ENCODE measurements at places on chromosomes 4 and X.

GRCh38 chr4:5448221-5448620 lies 260.1 kb downstream of the EVC2 start:
- no peak for DNase-seq

GRCh38 chr4:26343038-26343398 lies 22.2 kb downstream of the RBPJ start:
- no peak for DNase-seq

- no peak for DNase-seq
These were observed 110.0 kb downstream of the SOWAHB start for GRCh38 chr4:76787898-76788297.

GRCh38 chr4:174265916-174266315 lies 17.6 kb downstream of the FBXO8 start:
- DNase-seq, result no peak

DNA sequence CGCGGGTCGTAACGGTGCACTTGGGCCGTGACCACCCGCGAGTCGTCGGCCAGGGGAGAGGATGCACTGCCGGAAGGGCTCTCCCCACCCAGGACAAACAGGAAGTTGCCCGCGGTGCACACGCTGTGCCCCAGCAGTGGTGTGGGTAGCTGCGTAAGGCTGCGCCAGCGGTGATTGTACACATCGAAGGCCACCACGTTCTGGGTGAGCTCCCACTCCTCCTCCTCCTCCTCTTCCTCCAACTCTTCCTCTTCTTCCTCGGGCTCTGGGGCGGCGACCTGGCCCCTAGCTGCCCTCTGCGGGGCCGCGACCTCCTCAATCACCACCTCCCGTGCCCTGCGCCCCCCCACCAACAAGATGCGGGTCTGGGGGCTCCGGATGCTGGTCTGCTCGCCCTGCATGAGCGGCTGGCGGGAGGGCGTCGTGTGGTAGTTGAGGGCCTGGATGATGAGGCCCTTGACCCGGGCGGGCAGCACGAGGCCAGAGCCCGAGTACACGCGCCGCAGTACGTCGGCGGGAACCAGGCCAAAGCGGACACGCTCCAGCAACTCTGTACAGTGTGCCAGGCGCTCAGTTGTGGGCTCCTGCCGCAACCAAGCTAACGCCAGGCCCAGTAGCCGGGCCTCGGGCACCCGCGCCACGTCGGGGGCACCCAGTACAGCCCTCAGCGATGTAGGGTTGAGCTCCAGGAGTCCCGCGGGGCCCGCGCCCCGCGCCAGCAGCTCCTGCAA lies 1.4 kb downstream of the KLHL34 start:
- no peak for DNase-seq

DNA sequence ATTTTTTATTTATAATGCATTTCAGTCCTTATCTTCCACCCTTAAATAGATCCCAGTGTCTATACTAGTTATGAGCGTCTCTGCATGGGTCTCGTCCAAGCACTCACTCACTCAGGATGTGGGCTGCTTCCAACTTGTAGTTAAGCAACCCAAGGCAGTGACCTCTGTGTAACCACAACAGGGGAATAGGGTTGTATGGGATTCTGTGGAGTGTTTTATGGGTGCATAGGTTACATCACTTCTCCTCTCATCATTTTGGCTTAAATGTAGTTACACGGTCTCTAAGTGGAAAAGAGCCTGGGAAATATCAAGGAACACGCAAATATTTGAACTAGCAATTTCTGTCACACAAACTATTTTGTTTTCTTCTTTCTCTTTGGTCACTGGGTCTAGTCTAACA lies 931.0 kb downstream of the STIM2 start:
- no peak for DNase-seq

DNA sequence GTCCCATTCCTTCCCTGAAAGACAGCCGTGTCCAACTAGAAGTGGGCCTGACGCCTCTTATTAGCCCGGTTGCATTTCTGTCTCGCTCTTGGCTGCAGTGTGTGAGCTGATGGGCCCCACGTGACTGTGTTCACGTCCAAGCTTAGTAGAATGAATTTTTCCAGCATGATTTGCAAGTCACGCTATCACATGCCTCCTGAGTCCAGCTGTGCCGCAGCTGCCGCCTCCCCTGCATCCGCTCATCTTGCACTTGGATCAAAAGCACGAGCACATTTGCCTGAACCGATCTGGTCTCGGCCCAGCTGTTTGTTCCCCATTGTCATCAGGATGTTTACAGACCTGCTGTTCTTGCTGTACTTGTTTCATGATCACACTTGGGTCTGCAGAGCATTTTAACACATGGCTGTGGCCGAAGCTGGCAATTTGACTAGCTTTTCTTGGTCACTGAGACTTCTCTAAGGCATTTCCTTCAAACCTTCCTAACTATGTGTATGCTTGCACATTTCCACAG lies 126.5 kb downstream of the KIT start:
- DNase-seq, result no peak

- no peak for DNase-seq
These were observed 36.5 kb downstream of the HERC3 start for GRCh38 chr4:88628746-88629145.

- DNase-seq, result no peak
These were observed 95.2 kb upstream of the ANK2 start for GRCh38 chr4:112954286-112954685.

GRCh38 chr4:174314274-174314673 lies 30.6 kb downstream of the CEP44 start:
- no peak for DNase-seq

- DNase-seq, result no peak
These were observed 23.3 kb upstream of the MGST2 start for GRCh38 chr4:139642364-139642763.

GRCh38 chr4:141124224-141124623 lies 9.0 kb downstream of the RNF150 start:
- no peak for DNase-seq

- DNase-seq, result no peak
These were observed 929 bp downstream of the MAB21L2 start for GRCh38 chr4:150582873-150583286.

DNA sequence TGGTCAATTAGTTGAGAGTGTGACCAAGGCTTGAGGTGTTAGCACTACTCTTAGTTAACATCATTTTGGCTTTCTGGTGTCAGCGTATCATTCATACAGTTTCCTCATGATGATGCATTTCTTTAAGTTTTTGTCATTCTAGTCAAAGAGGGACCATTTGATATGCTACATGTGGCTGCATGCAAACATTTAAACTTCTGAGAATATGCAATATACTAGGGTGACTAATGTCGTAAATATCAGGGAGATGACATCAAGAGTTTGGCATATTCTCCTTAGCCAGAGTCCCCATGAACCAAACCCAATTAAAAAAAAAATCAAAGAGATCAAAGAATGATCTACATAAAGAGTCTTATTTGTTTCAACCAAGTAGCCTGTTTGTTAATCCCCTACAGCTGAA lies 537.4 kb upstream of the PCDH7 start:
- no peak for DNase-seq

- DNase-seq, result no peak
These were observed 611.0 kb upstream of the PABPC4L start for GRCh38 chr4:134812611-134813010.

DNA sequence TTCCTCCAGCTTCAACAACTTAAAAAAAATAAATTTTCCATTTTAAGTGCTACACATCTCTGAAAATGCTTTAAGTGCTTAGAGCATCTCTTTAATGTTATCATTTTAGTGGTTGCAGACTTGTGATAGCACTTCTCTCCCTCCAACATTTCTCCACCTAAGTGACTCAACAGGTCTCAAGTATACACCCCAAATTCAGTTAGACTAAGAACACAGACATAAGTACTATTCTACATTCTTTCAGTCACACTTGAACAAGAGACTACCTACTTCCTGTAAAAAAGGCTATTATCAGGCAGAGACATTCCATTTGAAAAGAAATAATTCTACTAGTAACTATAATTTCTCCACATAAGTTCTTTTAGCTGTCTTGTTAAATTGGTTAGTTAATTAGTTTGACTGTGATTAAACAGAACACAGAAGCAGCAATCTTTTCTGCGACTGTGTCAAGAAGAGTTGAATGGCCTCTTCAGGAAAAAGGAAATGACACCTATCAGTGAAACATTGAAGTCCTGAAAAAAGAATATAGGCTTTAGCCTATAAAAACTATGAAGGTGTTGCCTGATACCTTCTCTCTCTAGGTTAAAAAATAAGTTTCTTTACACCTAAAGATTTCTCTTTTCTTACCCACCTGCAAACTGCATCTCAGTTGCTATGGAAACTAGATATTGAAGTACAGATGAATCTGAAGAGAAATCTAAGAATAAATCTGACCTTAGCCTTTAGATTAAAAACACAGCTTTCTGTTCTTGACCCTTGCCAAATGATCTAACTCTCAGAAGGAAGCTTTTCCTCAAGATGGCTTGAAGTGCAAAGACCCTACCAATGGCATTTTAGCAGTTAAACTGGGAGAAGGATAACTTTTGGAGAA lies 18.0 kb downstream of the NAF1 start:
- DNase-seq, result no peak

GRCh38 chrX:49257846-49258748 lies 6.4 kb downstream of the FOXP3 start:
- DNase-seq, result no peak

DNA sequence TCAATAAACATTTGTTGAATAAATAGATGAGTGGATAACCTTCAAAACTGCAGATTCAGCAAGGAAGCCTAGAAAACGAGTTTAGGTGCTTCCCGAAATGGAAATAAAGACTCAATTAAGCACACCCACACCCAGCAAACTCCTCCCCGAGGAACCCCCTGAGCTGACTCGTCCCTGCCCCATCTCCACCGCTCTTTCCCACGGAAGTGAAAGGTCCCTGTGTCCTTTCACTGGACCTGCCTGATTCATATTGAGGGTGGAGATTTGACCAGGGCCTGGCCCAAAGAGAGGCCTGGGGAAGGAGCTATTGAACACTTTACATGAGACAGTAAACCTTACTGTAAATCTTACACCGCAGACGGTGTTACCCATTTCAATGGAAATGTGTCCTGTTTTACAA lies 129.1 kb downstream of the CPZ start:
- DNase-seq, result no peak

- no peak for DNase-seq
These were observed 180.7 kb downstream of the PDGFC start for GRCh38 chr4:156790866-156791265.

DNA sequence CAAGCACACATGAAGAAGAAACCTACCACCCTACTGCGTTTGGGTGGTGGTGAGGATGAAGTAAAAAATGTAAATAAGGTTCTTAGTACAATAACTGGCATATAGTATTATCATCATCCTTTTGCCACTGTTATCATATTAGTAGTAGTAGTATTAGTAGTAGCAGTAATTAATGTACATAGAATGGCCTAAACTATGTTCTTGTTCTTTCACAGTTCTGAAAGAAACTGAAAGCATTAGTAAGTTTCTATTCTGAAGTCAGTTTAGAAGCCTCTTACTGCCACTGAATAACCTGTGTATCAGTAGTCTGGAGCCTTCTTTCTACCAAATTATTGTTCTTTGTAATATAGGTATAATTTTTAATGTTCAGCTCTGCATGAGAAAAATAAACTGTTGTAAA lies 21.0 kb downstream of the COL4A6 start:
- DNase-seq, result no peak

DNA sequence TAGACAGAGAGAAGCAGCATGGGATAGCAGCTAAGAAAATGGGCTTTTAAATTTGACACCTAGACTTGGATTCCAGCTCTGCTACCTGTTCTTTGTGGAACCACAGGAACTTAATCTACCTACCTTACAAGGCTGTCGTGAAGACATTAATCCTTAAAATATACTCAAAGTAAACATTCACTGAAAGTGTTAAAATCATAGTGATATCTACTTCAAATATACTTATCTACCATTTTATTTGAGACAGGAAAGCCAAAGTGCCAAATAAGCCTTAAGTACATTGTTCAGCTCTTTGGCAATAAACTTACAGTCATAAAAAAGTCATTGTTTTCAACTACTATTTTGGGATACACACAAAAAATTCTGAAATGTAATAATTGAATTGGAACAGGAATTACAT lies 295.0 kb upstream of the PITX2 start:
- DNase-seq, result no peak

GRCh38 chrX:135522132-135522530 lies 1.7 kb downstream of the INTS6L start:
- no peak for DNase-seq

GRCh38 chrX:154002215-154002719 lies 17.4 kb downstream of the IRAK1 start:
- peak; percentile 23 for DNase-seq

- DNase-seq, result no peak
These were observed 39.9 kb downstream of the FAM149A start for GRCh38 chr4:186144198-186144945.

- DNase-seq, result no peak
These were observed 267.7 kb upstream of the GALNT7 start for GRCh38 chr4:172900900-172901299.

GRCh38 chr4:185737489-185738037 lies 74.4 kb downstream of the SORBS2 start:
- no peak for DNase-seq

DNA sequence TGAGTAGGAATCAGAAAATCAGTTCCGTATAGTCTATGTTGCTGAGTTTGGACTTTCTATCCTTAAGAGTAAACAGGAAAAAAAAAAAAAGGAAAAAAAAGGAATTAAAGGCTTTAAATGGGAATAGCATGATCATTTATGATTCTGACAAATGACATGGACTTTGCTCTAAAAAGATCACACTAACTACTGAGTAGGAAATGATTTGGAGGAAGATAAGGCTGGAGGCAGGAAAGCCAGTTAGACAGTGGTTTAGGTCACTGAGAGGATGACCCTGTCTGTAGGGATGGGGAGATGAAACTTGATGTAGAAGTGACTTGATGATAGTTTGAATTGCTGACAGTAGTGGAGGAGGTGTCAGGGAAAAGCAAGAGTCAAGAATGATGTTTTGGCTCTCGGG lies 9.2 kb upstream of the JADE1 start:
- DNase-seq, result no peak

DNA sequence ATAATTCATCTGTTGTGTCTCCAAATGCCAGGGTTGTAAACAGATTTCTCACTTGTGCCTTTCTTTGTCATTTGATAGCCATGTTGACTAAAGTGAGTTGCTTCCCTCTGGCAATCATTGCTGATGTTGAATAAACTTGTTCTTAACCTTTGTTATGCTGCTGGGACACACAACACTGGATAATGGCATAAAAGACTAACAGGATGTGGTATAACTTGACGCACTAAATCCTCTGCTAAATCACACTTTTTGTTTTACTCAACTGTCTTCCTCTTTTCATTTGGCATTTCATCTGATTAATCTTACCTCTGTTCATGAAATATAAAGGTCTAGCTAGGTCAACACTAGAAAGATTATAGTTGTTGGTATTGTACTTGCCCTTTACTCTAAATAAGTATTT lies 17.6 kb upstream of the CXCL5 start:
- DNase-seq, result no peak

Data from GOT3 (cell line).